DMS79 (cell line): ENCODE measurements at places on chromosomes 5 and 9.

DNA sequence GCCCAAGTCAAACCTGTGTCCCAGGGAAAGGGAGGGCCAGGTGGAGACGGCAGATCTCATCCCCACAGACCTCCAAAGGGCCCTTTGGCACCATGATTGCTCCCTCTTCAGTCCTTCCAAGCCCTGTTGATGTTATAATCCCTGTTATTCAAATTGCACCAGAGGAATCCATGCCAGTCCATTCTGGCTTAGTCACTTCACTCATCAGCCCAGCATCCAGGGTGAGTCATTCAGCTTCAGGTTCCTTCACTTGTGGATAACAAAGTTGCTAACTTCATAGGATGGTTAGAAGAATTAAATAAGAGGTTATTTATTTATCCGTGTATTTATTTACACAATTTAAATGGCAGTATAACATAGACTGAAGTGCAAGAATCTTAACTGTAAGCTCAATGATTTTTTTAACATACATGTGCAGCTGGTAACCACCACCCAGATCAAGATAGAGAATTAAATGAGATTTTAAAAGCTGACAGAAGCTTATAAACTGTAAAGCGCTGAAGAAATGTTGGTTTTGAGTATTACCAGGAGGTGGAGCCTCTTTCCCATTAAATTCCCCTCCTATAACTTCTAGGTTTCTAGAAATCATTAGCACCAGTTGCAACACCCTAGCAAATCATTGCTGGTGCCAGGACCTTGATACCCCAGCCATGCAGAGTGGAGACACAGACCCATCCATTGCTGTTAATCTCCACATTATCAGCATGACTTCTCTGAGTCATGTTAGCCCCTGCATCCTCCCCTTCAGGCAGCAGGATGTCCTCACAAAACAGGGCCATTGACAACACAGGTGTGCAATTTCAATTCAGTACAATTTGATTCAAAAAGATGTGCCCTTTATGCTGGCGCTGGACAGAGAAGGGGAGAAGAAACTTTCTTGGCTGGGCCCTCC lies 77.4 kb downstream of the SEC61B start:
- DNase-seq, result no peak

GRCh38 chr5:167561796-167562195 lies 729.6 kb upstream of the WWC1 start:
- DNase-seq, result no peak

GRCh38 chr9:75601280-75601679 lies 289.2 kb upstream of the PCSK5 start:
- DNase-seq, result no peak

- no peak for DNase-seq
Observed at GRCh38 chr5:94908889-94909480, 290.5 kb downstream of the SLF1 start.

- no peak for DNase-seq
Observed at GRCh38 chr5:115767424-115767823, 49.0 kb downstream of the CDO1 start.

DNA sequence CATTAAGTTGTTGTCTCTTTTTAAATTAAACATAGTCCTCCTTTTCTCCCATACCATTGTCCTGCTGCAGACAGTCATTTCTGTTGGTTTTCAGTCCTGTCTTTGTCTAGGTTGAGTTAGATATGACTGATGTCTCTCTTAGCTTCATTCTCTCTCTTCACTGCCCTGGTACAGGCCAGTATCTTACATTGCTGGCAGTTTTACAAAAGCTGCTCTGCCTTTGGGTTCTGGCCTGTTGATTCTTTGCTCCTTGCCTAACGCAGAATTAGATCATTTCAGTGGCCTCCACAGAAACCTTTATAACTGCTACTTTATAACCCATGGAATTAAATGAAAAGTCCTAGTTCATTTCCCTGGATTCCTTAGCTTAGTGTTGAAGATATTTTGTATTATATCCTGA lies 33.7 kb downstream of the GPR21 start:
- DNase-seq, result no peak
